ENCODE measurements at places on chromosomes 1 and 21. TPM values are rescaled to one million over a fixed set of nuclear protein-coding genes. Genes with fewer than 3 reads are reported as not detected.

DNA sequence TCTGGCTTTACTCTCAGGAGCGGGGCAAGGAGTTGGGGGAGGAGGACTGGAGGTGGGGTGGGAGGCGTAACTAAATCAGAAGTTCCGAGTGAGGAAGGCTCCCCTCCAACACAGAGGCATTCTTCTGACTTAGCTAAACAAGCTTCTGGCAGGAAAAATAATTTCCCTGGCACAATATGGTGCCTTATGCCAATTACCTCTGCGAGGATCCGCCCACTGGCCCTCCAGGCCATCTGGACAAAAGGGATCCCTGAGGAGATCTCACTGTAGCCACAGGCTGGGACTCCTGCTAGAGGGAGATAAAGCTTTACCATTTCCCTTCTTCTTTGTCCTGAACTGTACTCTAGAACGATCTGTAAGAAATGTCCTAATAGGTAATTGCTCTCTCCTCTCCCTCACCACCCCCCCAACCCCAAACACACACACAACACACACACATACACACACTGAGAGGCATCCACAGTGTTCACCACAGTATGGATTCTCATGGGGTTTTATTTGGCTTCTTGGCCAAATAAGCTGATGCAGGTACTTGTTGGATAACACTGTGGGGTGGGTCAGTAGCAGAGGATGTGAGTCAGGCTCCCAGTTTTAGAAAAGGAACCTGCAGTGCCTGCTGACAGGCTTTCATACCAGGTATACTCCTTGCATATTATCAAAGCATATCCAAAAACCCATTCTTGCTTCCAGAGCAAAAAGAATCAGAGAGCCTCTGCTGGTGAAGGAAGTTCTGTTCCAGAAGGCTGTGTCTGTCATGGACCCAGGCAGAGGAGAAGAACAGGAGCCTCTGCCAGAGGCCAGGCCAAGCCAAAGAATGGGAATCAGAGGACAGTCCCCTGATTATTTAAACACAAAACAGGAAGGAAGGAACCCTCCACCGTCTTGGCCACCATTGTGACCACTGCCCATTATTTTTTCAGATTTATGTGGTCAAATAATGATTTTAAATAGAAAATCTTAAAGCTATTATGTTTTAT lies 169.1 kb downstream of the C1orf21 start:
- DNase-seq, result no peak

- no peak for DNase-seq
These were observed 70.9 kb downstream of the C4BPA start for GRCh38 chr1:207174913-207175312.

- no peak for DNase-seq
These were observed 88.3 kb downstream of the TPR start for GRCh38 chr1:186286615-186287315.

Gene BTBD8
- 6.1 TPM for total RNA-seq

DNA sequence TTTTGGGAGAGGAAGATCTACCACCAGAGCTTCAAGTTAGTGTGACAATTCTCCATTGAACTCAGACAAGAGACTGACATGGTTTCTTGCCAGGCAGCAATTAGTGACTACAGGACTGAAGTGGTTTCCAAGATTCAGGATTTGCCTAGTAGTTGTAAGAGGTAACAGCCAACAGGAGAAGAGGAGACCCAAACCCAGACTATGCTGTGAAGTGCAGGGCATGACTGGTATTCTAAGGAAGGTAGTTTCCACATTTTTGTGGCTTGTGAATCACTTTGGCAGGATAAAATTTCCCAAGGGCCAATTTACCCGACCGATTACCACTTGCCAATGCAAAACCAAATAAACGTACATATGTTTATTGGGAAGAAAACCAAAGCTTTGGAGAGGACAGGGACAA lies 14.7 kb upstream of the RAP1A start:
- DNase-seq, result no peak

- DNase-seq, result no peak
These were observed 16.0 kb downstream of the FNBP1L start for GRCh38 chr1:93463960-93464359.

- DNase-seq, result no peak
These were observed 103.3 kb downstream of the PAPPA2 start for GRCh38 chr1:176566004-176566975.

GRCh38 chr1:51344602-51345299 lies 14.4 kb upstream of the TTC39A start:
- DNase-seq, result peak; percentile 70

DNA sequence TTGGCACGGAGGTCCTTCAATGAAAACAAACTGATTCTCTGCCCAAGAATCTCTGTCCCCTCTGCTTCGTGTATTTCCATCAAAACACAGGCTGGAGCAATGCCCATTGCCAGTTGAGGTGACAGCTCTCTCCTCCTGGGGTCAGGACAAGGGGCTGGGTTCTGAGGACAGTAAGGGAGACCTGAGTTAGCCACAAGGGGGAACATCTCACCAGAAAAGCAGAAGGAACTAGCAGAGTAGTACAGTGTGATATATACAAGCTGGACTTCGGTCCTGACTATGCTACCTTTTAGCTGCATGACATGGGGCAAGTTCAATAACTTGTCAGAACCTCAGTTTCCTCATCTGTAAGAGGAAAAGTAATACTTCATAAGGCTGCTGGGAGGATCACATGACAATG lies 50.3 kb downstream of the SYT2 start:
- no peak for DNase-seq

GRCh38 chr1:54816130-54816529 lies 15.0 kb upstream of the TTC22 start:
- DNase-seq, result no peak
